ENCODE measurements at places on chromosomes 11 and 22.

- DNase-seq, result peak; percentile 56
Observed at GRCh38 chr22:26170112-26170492, 840 bp downstream of the SEZ6L start.

GRCh38 chr22:46336119-46337078, 885 bp downstream of the TRMU start:
- DNase-seq, result no peak

GRCh38 chr22:23233752-23234408, 53.6 kb downstream of the BCR start:
- DNase-seq, result no peak

- DNase-seq, result no peak
Observed at GRCh38 chr11:103993507-103993906, 42.9 kb upstream of the DDI1 start.

GRCh38 chr11:12757416-12757815, 83.2 kb downstream of the TEAD1 start:
- no peak for DNase-seq

GRCh38 chr11:15699978-15700377, 585.3 kb downstream of the INSC start:
- no peak for DNase-seq
